Fibroblast of gingiva (primary cell): ENCODE measurements at places on chromosomes 4 and X.

DNA sequence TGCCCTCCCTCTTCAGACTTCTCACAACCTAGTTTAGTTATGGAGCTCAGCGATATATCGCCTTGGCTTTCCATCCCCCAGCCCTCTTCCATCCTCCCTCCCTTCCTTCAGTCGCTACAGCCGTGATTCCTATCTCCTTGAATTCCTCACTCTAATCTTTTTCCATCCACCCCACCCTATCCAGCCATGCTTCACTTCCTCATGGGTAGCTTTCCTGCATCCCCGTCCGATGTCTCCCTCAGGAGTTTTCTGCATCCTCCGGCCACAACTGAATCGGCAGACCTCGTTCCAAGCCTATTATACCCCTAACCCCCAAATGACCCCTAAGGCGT, 456 bp downstream of the SNX12 start:
- no peak for DNase-seq

DNA sequence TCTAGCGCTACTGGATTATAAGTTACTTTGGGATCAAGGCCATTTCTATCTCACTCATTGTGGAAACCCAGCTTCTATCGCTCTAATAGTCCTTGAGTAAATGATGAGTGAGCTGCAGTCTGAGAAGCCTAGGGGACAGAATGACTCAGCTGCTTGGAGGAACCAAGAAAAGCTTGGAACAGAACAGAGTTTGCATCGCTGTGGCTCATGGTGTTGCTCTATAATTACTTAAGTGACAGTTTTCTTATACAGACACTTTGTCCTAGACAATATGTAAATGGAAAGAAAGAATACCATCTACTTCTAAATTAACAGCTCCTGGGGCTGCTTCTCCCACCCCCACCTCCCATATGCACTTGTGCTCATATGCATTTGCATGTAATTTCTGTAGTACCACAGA, 156.9 kb downstream of the SLIT2 start:
- peak; percentile 10 for DNase-seq

DNA sequence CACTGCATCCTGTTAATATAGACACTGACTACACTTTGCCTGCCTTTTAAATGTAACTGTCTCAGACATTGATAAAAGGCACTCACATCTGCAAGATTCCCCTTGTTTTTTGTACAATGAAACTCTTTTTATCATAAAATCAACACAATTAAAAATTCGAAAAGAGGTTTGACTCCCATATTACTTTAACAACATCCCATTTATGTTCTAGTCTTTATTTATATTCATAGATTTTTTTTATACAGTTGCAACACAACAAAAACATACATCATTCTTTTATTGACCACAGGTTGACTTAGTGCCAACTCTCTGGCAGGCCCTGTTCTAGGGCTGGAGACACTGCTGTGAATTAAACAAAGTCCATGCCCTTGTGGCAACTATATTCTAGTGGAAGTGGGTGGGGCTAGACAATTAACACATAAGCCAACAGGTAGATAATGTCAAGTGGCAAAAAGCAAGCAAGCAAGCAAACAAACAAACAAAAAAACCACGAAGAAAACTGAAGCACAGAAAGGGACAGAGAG, 36.8 kb downstream of the ANK2 start:
- DNase-seq, result peak; percentile 44

DNA sequence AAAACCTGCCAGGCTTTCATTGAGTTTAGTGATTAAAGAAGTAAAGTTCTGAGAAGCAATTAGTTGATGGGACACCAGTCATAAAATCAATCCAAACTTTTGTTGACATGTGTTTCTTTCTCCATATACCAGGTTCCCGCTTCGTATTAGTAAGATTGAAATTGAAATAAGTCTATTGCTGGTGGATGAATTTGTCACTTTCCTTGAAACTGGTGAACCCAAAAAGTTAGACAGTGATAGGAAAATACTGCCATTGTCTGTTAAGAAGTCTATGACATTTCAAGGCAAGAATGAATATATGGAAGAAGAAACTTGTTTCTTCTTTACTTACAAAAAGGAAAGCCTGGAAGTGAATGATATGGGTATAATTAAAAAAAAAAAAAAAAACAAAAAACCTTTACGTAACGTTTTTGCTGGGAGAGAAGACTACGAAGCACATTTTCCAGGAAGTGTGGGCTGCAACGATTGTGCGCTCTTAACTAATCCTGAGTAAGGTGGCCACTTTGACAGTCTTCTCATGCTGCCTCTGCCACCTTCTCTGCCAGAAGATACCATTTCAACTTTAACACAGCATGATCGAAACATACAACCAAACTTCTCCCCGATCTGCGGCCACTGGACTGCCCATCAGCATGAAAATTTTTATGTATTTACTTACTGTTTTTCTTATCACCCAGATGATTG, at the start of gene CD40LG:
TSS of gene CD40LG (plus strand) at position 482 of the 684 bp plus-strand sequence. CDS start at position 573, 91 bp downstream.
- no peak for DNase-seq

- no peak for DNase-seq
These were observed 607.8 kb upstream of the HS3ST1 start for GRCh38 chr4:12036450-12036849.

GRCh38 chrX:141405853-141406492, 163.7 kb upstream of the SPANXC start:
- peak; percentile 45 for DNase-seq

DNA sequence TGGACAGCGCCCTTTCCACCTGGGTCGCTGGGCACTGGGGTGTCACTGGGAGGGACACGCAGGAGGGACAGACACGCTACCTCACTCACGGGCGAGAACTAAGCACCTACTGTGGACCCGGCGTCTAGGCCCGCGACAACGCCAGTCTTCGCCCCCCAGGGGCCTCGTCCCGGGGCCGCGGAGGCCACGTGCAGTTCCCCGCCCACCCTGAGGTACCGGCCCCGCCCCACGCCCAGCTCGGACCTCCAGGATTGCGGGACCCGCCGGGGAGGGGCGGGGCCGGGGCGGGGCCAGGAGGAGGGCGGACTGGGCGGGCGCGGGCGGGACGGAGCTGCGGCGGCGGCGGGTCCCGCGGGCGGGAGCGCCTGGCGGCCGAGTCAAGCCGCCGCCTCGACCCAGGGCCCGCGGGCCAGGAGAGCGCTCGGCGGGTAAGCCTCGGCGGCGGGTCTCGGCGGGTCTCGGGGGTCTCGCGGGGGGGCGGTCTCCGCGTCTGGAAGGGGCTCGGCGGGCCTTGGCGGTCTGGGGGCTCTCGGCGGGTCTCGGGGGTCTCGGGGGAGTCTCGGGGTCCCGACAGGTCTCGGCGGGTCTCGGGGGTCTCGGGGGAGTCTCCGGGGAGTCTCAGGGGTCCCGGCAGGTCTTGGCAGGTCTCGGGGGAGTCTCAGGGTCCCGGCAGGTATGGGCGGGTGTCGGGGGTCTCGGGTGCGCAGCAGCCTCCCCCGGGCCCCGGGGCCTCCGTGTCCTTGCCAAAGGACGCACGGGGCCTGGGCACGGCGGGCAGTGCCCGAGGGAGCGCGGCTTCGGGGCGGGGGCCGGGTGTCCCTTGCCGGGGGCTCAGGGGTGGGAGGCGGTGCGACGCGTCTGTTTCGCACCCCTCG, at the start of gene SH3BP2:
TSS of gene SH3BP2 (plus strand) at position 375 of the 875 bp plus-strand sequence. CDS start 27,533 bp downstream, outside the sequence.
- DNase-seq, result peak; percentile 59

DNA sequence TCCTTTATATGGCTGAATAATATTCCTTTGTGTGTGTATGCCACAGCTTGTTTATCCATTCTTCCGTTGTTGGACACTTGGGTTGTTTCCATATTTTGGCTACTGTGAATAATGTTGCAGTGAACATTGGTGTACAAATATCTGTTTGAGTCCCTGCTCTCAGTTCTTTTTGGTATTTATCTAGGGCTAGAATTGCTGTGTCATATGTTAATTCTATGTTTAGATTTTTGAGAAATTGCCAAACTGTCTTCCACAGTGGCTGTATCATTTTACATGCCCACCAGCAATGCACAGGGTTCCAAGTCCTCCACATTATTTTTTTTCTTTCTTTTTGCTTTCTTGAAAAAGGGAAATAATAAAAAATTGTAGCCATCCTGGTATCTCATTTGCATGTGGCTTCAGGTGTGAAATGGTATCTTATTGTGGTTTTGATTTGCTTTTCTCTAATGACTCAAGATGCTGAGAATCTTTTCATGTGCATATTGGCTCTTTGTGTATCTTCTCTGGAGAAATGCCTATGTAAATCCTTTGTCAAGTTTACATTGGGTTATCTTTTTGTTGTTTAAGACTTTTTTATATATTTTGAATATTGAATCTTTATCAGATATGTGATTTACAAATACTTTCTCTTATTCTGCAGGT, 129.7 kb downstream of the RAPGEF2 start:
- DNase-seq, result no peak

GRCh38 chr4:26120098-26120825, 200.6 kb upstream of the RBPJ start:
- peak; percentile 70 for DNase-seq

DNA sequence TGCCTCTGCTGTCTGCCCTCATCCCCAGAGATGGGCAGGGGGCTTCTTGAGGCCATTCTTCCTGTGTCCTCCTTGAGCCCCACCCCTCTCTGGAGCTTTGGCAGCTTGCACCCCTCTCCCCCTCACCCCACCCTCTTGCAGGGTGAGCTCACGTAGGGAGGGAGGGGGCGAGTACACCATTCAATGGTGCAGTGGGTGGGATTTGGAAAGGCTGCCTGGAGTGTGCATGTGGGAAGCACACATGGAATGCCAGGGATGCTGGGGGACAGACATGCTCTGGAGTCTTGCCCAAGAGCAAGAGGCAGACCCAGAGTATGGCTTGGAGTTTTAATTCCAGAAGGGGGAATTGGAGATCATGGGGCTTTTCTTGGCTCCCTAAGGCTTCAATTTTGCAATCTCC, 5.6 kb downstream of the PAK3 start:
- no peak for DNase-seq

DNA sequence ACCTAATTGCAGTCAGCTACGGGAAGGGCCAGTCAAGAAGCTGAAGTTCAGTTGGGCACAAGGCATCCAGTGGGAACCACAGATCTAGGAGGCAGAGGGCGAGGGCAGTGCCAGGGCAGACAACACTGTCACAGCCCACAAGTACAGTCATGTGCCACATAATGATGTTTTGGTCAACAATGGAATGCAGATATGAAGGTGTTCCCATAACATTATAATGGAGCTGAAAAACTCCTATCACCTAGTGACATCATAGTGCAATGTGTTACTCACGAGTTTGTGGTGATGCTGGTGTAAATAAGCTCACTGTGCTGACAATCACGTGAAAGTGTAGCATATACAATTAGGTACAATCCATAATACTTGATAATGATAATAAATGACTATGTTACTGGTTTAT, 4.5 kb upstream of the TMEM255A start:
- DNase-seq, result no peak

DNA sequence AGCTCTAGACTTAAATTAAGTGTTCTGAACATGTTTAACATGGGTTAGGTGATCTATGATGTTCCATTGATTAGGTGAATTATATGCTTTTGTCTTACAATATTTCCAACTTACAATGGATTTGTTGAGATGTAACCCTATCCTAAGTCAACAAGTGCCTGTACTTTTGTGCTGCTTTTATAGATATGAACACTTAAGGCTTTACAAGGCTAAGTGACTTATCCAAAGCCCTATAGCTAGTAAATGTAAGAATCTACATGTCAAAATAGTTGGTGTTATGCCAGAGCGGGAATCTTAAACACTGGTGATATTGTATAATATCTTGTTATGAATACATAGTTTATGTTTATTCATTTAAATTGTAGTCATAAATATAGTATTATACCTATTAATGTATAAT, 1629.1 kb upstream of the IGFBP7 start:
- no peak for DNase-seq
